ENCODE measurements at places on chromosomes 6 and 20.
A peak's percentile ranks its signal among the peaks of the same experiment; 100 is the strongest.

DNA sequence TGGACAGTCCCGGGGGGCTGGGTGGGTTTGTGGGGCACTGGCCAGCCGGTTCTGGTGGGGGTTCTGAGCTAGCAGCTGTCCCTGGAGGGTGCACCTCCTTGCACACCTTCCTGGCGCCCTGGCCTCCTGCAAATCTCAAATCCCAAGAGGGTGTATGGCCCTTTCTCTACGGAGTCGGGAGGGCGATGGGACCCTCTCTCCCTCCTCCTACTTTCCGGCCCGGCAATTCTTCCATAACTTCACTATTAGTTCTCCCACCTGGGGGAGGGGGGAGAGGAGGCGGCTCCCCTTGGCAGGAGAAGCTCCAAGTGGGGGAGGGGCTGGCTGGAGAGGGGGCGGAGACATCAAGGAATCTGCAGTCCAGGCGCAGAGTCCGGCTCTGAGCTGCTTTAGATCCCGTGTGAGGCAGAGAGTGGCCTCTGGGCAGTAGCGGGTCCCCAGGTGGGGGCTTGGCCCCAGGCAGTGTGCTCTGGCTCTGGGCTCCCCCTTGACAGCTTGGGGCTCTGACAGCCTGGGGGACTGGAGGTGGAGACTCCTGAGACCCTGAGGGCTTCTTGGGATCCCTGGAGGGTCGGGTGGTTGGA, 1.4 kb upstream of the LAMA5 start:
- DNase-seq: peak; percentile 90

GRCh38 chr20:59211208-59211765, 47.7 kb downstream of the ZNF831 start:
- no peak for DNase-seq

DNA sequence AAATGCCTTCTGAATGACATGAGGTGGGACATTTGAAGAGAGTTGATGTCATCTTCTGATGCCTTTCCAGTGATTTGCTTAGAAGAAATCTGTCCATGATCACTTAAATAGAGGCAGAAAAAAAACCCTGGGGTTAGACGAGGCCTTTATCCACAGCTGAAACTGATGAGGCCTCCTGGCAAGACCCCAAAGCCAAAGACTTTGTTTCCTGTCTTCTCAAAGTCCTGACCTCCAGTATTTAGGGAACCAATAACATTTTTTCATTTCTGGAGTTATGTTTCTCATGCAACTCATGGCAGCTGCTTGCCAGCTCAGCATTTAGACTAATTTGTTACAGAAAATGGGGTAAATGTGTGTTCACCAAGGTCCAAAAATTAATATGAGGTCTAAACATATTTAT, 248.0 kb upstream of the PRDM1 start:
- DNase-seq: no peak

DNA sequence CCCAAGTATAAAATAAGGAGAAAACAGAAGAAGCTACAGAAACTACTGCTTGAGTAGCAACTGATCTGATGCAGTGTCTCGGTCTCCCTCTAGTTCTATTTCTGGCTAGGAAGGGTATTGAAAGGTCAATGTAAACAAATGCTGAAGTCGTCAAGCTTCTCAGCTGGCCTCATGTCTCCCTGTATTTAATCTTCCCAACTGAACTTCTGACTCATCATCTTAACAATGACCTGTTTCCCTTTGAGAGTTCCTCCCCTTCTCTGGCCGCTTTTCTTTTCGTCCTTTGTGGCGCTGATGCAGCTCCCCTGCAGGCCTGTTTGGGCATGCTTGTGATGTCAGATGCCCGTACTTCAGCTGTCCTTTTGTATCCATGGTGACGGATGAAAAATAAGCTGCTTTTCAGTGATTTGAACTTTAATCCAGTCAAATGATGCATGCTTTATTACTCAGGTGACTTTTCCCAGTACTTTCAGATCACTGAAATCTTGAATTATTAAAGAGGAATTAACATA, 7.8 kb upstream of the LCA5 start:
- peak; percentile 93 for DNase-seq

DNA sequence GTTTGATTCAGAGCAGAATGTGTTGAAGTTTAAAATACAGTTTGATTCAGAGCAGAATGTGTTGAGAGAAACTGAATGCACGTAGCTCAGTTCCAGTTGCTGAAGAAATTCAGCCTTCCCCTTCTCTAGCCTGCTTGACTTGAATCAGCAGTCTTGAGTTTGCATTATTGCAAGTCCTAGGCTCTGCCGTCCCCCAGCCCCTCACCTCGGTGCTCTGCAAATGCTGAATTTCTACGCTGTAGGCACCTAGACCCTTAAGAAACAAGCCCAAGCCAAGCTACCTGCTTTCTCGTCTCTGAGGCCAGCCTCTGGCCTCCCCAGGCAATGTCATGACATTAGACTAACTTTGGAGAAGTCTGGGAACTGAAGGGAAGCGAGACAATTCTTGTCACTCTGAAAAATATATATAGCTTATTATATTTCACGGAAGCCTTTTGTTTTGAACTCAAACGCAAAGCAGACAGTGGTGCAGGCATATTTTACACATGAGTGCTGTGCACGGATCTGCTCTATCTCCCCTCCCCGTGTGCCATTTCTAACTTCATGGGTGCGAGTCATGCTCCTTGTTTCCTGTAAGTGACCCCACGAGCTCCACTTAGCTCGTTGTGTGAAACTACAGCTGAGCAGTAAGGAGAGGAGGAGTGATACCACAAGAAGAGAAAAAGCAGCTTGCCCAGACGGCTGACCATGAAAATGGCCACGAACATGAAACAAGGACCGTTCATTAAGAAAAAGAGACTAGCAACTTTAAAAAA, 71.4 kb upstream of the DUSP22 start:
- DNase-seq: peak; percentile 55

DNA sequence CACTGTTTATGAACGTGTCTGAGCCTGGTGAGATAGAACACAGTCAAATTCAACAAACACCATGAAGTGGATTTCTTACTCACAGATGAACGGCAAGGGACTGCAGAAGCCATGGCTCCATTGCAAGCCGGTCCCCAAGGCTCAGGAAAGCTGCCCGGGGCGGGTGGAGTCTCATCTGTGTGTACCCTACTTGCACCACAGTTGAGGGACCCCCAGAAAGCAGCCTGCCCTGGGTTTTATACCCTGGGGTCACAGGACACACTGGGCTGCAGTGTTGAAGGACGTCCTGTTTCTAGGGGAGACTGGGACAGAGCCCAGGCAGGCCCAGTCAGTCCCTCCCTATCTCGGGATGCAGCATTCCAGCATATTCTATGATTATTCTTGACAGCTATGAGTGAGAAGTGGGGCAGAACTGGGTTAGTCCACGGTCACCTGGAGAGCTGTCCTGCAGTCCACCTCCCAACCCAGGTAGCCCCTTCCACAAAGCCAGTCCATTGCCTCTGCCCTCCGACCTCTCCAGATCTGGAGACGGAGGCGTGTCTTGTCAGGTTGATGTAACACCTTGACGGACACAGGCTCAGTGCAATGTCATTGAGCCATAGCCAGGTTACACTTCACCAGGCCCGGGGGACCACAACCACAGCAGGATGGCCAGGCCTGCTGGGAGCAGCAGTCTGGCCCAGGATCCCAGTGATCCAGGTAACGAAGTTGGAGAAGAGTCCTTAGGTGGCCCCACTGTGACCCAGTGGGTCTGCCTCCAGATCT, 35.5 kb downstream of the WRNIP1 start:
- DNase-seq: no peak

GRCh38 chr20:3088031-3088430, 3.5 kb upstream of the AVP start:
- no peak for DNase-seq

GRCh38 chr20:50597406-50597969, 87.3 kb downstream of the PTPN1 start:
- no peak for DNase-seq

DNA sequence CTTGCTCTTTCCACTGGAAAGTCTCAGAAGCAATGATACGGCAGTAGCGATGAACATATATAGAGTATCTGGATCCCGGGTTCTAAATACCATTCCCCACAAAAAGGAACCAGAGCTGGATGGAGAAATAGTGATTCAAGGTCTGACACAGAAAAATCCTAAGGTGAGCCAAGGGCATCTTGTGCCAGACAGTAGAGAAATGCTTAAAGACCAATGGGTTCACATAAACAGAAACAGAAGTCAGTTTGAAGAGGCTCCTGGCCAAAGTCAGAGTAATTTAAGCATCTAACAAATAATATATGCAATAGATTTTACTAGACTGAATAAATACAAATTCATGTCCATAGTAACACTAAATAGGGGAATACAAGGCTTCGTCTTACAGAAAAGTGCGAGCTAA, 54.7 kb downstream of the RGS17 start:
- DNase-seq: no peak

DNA sequence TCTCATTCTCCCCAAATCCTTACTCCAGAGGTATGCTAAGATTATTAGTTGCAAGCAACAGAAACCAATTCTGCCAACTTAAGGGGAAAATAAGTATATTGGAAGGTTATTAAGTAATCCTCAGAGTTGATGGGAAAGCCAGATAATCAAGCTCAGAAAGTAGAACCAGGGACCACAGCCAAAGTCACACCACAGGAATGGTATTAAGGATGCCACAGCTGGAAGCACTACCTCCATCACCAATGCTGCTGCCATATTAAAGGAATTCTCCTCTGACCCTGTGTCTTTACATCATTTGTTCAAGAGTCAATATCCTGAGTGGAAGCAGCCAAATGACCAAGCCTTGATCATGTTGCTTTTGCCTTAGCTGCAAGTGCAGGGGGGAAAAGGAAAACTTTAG, 9.9 kb downstream of the PROCR start:
- no peak for DNase-seq

DNA sequence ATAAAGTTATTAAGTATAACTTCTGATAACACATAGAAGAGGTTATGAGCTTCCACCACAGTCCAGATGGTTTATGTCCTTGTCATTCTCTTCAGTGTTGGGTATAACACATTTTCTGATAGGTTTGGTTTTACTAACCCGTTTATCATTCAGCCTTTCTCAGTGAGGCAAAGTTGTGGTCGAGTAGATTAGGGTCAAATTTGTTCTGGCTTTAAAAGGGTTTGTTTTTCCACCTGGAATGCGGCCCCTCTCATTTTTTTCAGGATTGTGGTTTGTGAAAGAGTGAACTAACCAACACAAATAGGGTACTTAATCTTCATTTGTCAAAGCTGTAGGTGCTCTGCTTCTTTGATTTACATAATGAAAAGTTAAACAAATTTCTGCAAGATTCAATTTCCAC, 204.2 kb upstream of the ASCC3 start:
- no peak for DNase-seq

DNA sequence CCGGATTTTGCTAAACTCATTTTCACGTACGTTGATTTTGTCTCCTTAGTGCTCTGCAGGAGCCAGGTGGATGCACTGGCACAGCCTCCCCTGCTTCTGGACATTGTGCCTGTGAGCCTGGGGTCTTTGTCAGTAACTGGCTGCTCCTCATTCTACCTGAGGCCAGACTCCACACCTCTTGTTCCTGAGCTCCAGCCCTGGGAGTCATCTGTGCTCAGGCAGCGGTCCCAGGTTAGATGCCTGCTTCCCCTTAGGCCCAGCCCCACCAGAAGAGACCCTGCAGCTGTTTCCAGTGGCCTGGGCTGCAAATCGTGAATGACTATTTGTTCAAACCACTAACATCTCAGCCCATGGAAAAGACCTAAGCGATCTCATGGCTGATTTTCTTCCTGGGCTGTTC, 129.1 kb downstream of the ERMARD start:
- DNase-seq: no peak

DNA sequence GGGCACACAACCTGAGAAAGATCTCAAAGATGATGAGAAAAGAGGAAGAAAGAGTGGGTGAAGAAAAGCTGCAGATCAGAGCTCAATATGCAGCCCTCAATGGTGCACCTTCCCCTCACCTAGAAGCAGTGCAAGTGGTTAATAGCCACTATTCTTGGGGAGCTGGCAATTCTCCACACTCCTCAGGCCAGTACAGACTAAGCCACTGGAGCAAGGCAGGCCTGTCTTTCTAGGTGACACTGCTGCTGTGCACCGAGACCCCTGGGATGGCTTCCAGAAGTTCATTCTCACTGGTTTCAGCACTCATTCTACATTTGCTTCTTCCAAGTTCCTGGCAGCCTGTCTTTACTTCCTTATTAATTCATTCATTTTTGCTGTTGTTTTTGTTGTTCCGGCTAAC, 973.3 kb downstream of the KIF16B start:
- no peak for DNase-seq

DNA sequence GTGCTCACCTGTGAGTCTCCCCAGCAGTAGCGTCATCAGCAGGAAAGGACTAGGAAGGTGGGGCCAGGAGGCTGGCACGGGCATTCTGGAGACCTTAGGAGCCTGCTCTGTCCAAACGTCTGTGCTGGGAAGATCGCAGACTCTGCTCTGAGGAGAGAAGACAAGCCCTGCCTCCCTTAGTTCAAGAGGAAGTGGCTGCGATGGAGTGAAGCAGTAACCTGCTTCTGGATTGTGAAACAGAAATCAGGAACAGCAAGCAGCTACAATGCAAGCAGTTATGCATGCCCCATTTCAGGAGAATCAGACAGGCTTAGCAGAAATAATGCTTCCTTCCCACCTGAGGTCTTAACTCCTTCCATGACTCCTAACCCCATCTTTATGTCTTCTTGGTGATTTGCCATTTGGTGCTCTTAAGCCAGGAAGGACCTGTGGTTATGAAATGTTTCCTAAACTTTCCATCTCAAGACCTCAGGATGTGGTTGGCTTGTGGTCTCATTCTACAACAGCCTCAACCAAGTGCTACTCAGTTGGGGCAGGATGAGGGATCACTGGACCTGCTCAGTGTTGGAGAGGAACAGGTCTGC, at the start of gene SIRPB1:
Gene SIRPB1, minus strand, starts transcription at position 149 of the 584 bp plus-strand sequence. Its CDS starts 65 bp downstream, at position 84.
- DNase-seq: no peak

- DNase-seq: no peak
Observed at GRCh38 chr6:142699391-142699790, 245.6 kb downstream of the HIVEP2 start.

DNA sequence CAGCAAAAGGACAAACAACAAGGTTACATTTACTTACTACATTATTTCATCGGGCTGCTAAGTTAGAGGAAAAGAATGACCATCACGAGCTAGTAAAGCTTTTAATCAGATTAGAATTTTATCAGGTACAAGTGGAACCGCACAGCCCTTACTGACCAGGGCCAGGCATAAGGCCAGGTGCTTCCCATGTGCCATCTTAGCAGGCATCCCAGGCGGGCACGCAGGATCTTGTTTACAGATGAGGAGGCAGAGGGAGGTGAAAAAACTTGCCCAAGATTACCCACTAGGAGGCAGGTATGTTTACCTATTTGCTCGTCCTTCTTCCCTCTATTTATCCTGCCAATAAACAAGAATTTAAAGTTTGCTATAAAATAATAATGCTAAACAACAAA, 10.7 kb downstream of the EZR start:
- peak; percentile 54 for DNase-seq

- no peak for DNase-seq
Observed at GRCh38 chr6:163288066-163288465, 126.5 kb upstream of the QKI start.

Data from endodermal cell (in vitro differentiated cells).